Activated B cell treated with CpG ODN at 0.5 μM for 24 hours (primary cell): ENCODE measurements at places on chromosomes 11 and 22. TPM values are rescaled to one million over a fixed set of nuclear protein-coding genes. Genes with fewer than 3 reads are reported as not detected.

The MMP11 gene
- 3.6 TPM in 2 replicates for total RNA-seq

DNA sequence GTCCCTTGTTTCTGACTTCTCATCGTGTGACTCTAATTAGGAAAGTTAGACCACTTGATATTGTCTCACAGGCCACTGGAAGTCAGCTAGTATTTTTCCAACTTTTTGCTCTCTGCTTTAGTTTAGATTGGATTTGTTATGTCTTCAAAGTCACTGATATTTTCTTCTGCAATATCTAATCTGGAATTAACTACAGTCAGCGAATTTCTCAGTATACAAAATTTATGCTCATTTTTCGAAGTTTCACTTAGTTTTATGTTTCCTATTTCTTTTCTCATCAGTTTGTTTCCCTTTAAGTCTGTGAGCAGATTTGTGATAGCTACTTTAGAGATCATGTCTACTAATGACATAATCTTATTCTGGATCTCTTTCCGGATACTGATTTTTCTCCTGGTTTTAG lies 1027.2 kb upstream of the CNTN5 start:
- no peaks in the 10 kb centered on the region for H3K27me3 ChIP-seq
- H3K27ac ChIP-seq: no peak overlapping the region
- H3K36me3 ChIP-seq: no peaks in the 10 kb centered on the region
- H3K4me3 ChIP-seq: no peak overlapping the region
- no peaks in the 10 kb centered on the region for H3K4me1 ChIP-seq
- no peak for DNase-seq

The NAALAD2 gene
- total RNA-seq: not detected in 2 replicates

The CLMP gene
- total RNA-seq: not detected in 2 replicates

GRCh38 chr11:41989823-41990380 lies 530.5 kb upstream of the LRRC4C start:
- H3K27ac ChIP-seq: no peak overlapping the region
- H3K36me3 ChIP-seq: no peaks in the 10 kb centered on the region
- H3K4me3 ChIP-seq: no peak overlapping the region
- H3K27me3 ChIP-seq: no peaks in the 10 kb centered on the region
- DNase-seq: no peak

GRCh38 chr11:46445920-46446771 lies 54.6 kb upstream of the CHRM4 start:
- peaks cover 7% of the 10 kb centered on the region for H3K4me1 ChIP-seq
- no peak for DNase-seq
- peaks cover 40% of the 10 kb centered on the region for H3K36me3 ChIP-seq
- H3K4me3 ChIP-seq: no peak overlapping the region

GRCh38 chr11:84130646-84131427 lies 844.7 kb upstream of the CCDC90B start:
- DNase-seq: no peak
- H3K27ac ChIP-seq: no peak overlapping the region
- no peak overlapping the region for H3K4me3 ChIP-seq
- no peaks in the 10 kb centered on the region for H3K36me3 ChIP-seq
- H3K4me1 ChIP-seq: no peaks in the 10 kb centered on the region

The ASCL2 gene
- total RNA-seq: 1.3 and 1.4 TPM in 2 replicates

DNA sequence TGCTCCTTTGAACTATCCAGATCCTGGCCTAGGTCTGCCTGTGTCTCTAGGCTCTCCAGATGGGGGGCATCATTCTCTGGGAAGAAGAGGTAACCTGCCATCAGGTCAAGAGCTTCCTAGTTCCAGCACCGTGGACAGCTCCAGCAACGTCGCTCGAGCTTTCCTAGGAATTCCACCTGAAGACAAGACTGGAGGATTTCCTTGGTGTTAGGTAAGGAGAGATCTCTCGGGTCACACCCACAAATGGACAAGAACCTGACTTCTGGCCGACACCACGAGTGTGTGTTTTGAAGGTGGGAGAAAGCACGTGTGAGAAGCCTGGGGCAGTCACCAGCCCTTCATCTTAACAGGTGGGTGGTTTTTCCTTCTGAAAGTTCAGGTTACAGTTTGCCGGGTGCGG lies 1.2 kb downstream of the PRG3 start:
- no peak overlapping the region for H3K27ac ChIP-seq
- no peaks in the 10 kb centered on the region for H3K36me3 ChIP-seq
- H3K4me1 ChIP-seq: no peaks in the 10 kb centered on the region
- H3K4me3 ChIP-seq: no peak overlapping the region
- no peak for DNase-seq

DNA sequence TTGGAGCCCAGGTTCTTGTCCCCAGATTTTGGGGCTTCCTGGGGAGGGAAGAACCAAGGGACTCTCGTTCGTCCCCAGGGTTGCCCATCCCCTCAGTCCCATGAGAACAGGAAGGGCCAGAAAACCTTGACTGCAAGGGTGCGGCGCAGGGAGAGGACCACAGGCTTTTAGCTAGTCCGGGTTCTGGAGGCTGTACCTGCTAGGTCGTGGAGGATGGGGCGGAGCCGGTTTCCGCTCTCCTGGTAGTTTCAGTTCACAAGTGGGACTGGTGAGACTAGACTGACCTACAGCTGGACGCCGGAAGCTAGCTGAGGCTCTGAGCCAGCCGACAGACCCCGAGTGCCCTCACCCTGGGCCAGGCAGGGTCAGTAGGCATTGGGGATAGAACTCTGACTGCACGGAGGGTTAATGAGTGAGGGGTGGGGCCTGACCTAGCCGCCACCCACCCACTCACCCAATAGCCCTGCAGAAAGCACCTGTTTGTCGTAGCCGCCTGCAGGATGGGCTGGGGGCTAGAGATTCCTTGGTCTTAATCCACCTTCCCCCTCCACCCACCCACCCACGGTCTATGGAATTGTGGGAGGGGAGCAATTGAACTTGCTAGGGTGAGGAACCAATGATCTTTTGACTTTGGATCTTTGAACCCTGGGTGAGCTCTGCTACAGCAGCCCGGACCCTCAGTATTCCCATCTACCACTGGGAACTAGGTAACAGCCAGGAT lies 1.5 kb downstream of the MAFF start:
- peak; percentile 29 for DNase-seq
- H3K27ac ChIP-seq: peak overlapping the region; percentile 30
- H3K36me3 ChIP-seq: no peaks in the 10 kb centered on the region

The PANX3 gene
- total RNA-seq: not detected in 2 replicates

DNA sequence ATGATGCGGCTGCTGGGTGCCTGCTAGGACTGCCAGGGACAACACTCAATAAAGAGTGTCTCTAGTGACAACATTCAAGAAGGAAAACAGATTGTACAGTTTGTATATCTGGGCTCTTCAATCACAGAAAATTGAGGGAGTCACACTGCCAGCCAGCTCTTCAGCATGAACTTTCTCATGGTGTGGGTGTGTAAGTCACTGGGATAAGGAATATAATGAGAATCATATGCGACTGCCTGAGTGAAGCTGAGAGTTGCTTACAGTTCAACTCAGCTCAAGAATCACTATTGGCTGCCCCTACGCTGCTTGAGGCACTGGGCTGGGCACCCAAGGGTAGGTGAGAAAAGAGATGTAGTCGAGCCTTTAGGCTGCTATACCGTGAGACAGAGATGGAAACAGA lies 328.1 kb upstream of the PITPNB start:
- H3K27me3 ChIP-seq: no peaks in the 10 kb centered on the region
- no peak overlapping the region for H3K4me3 ChIP-seq
- H3K4me1 ChIP-seq: no peaks in the 10 kb centered on the region
- no peak for DNase-seq

- DNase-seq: no peak
- H3K27me3 ChIP-seq: no peaks in the 10 kb centered on the region
- H3K4me3 ChIP-seq: no peak overlapping the region
- H3K4me1 ChIP-seq: peaks cover 42% of the 10 kb centered on the region
Measured at GRCh38 chr22:26486394-26486793, 2.7 kb downstream of the SRRD start.
